ENCODE measurements at places on chromosomes 1 and 21.

DNA sequence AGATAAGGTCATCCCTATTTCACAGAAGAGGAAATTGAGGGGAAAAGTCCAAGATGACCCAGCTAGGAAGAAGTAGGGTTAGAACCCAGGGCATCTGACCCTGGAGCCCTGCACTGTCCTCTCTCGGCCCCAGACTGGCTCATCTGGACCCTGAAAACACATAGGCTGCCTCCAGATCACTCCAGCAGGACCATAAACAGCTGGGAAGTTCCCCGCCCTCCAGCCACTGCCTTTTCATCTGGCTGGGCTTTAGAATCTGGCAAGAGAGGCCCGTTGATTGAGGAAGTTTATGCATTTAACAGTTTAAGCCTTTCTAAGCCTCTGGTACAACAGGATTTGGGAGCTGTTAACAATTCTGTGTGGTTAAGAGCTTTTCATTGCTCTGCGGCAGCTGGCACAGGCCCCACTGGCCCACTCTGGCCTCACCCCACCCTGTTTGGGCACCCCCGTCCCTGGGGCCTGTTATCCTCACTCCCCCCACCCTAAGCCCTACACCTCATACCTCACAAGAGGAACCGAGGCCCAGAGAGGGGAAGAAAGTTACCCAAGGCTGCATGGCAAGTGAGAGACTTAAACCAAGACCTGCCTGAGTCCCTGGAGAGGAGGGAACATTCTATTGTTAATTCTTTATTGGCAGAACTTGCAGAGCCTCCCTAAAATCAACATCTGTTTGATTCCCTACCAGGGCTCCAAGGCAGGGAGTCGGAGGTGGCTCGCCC lies 84.2 kb downstream of the EPHB2 start:
- peak; percentile 75 for DNase-seq

DNA sequence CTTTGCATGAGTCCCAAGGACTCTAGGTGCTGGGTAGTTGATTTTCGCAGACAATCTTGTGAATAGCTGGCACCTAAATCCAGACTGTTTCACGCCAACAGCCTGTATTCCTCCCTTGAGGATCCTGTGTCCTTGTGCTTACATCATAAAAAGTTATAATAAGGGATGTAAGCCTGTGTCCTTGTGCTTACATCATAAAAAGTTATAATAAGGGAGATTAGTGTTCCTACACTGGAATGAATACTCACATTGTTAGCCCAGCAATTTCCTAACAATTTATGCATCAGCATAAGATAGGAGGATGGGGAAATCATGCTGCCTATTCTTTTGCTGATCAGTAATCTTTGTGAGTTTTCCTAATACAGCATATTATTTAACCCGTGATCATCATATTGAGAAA lies 4.0 kb upstream of the HSD3B2 start:
- DNase-seq = no peak

- DNase-seq = no peak
These were observed 128.0 kb downstream of the PSMG1 start for GRCh38 chr21:39055167-39055767.

DNA sequence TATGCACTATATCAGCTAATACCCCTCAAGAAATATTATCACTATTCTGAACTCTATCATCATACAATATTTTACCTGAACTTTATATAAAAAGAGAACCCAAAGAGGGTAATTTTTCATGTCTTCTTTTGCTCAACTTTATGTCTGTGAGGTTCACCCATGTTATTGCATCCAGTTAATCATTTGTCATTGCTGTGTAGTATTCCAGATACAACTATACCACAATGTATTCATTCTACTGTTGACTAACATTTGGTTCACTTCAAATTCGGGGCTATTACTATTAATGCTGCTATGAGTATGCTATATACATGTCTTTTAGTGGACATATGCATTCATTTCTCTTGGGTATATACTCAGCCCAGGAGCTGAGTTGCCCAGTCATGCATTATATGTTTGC lies 21.0 kb upstream of the DLGAP3 start:
- no peak for DNase-seq

GRCh38 chr21:34833465-34833864 lies 164.7 kb downstream of the CLIC6 start:
- DNase-seq = no peak

GRCh38 chr1:193338194-193338593 lies 151.8 kb upstream of the B3GALT2 start:
- DNase-seq = no peak

DNA sequence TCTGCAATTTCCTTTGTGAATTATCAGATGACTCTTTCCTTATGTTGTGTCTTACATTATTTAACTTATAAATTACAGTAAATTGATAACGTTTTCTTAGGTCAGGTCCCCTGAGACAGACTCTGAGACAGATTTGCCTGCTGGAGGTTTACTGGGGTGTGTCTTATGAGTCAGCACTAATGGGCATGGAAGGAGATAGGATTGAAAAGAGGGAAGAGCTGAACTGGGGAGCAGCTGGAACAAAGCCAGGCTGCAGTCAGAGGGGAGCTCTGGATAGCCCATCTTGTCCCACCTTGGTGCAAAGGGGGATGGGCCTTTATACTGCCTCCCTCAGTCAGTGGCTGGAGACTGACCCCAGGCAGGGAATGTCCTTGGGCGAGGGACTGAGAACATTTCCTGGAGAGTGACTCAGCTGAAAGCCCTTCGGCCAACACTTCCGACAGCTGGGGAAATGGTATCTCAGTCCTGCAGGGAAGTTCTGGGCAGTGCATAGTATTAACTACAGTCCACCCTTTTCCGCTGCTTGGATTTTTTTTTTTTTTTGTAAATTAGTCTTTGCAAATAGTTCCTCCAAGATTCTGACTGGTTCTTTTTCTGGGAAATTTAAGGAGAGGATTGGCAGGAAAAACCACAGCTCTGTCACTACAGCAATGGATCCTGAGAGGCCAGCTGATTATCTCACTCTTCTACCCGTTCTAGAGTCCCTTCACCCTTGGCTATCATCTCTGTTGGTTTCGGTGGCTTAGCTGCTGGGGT lies 39.1 kb upstream of the CDC42BPA start:
- peak; percentile 88 for DNase-seq

GRCh38 chr1:46436844-46437243 lies 42.7 kb downstream of the FAAH start:
- DNase-seq = no peak

DNA sequence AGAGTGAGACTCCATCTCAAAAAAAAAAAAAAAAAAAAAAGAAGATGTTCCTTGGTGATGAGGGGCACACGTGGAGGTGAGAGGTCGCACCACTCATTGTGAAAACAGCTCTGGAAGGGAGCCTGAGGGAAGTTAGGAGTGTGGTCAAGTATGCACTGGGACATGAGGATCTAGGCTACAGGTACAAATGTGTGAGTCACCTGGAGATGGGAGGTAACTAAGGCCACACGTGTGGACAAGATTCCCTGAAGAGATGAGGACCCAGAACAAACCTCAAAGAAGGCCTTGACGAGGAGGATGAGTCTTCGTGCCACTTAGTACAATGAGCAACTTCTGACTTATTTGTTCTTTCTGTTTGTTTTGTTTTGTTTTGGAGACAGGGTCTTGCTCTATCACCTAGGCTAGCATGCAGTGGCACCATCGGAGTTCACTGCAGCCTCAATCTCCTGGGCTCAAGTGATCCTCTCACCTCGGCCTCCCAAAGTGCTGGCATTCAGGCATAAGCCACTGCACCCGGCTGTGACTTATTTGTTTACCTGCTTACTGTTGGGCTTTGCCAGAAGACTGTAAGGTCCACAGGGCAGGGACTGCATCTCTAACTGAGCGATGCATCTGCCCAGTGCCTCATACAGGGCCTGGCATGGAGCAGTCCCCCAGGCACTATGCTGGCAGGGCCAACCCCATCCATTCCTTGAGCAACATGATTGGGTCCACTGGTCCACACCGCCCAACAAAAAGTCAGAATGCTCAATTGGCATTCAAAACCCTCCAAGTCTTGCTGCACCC lies 6.4 kb downstream of the ASAP3 start:
- DNase-seq = no peak

DNA sequence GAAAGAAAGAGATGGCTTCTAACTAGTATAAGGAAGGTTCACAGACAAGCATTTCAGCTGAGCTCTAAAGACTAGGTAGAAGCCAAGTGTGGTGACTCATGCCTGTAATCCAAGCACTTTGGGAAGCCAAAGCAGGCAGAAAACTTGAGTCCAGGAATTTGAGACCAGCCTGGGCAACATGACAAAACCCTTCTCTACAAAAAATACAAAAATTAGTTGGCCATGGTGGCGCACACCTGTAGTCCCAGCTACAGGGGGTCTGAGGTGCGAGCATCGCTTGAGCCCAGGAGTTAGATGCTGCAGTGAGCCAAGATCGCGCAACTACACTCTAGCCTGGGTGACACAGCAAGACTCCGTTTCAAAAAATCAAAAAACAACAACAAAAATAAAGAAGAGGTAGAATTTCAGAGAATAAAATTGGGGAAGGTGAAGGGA lies 27.8 kb downstream of the FBXO42 start:
- peak; percentile 69 for DNase-seq

- no peak for DNase-seq
These were observed 71.4 kb downstream of the MRPL39 start for GRCh38 chr21:25535849-25536248.

GRCh38 chr1:28190337-28190979 lies 14.0 kb upstream of the PTAFR start:
- no peak for DNase-seq

GRCh38 chr1:67801903-67802302 lies 31.4 kb downstream of the GNG12 start:
- no peak for DNase-seq

GRCh38 chr1:113353580-113353979 lies 36.7 kb upstream of the MAGI3 start:
- DNase-seq = no peak

DNA sequence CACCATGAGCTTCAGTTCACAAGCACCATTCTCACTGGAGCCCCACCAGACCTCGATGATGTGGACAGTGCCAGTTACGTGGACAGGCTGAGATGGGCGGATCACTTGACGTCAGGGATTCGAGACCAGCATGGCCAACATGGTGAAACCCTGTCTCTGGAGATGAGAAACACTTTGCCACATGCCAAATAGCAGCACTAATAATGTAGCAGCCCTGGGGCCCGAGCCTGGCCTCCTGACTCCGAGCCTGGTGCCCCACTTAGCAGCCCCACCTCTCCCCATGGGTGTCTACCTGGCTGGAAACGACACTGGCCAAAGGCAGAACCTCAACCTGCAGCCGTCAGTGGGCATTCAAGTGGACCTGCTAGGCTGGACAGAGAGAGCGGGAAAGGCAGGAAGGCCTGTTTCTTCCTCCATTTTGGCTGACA lies 129.1 kb downstream of the TOMM20 start:
- no peak for DNase-seq

DNA sequence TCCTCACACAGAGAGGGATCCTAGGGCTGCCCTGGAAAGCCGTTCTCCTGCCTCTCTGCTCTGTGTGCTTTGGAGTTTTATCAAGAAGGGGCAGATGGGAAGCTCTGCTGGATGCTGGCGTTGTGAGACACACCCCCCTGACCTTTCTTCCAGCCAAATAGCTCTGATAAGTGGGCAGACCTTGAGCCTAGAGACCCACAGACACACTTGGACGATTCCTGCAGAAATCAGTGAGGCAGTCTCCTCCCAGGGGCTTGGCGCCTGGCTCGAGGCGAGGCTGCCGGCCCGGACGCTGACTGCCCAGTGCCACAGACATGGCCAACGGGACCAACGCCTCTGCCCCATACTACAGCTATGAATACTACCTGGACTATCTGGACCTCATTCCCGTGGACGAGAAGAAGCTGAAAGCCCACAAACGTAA lies at the start of gene MRAP:
TSS of gene MRAP (plus strand) at position 198 of the 424 bp plus-strand sequence. CDS start at position 315, 117 bp downstream.
- no peak for DNase-seq
